Sigmoid colon (tissue), 7 donors: ENCODE measurements at places on chromosomes 5 and 9. TPM values are rescaled to one million over a fixed set of nuclear protein-coding genes. Genes with fewer than 3 reads are reported as not detected.
A peak's percentile ranks its signal among the peaks of the same experiment; 100 is the strongest.

The LVRN gene
- polyA plus RNA-seq: 0.23 TPM

The PRRX2 gene
- 0.46 TPM for polyA plus RNA-seq

DNA sequence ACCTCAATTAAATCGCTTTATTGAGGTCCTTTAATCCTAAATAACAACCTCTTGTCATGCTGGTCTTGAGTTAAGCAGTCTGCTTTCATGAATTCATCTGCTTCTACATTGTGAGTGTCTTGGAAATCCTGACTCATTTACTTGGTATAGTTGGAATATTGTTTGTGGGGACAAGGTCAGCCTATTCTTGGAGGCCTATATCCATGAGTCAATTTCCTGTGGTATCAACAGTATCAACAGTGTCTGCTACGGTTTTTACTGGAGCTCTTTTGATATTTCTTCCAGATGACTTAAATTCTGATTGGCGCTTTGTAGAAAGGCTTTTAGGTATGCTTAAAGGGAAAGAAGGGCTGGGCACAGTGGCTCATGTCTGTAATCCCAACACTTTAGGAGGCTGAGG, 71.2 kb upstream of the PARP8 start:
- DNase-seq: no peak

DNA sequence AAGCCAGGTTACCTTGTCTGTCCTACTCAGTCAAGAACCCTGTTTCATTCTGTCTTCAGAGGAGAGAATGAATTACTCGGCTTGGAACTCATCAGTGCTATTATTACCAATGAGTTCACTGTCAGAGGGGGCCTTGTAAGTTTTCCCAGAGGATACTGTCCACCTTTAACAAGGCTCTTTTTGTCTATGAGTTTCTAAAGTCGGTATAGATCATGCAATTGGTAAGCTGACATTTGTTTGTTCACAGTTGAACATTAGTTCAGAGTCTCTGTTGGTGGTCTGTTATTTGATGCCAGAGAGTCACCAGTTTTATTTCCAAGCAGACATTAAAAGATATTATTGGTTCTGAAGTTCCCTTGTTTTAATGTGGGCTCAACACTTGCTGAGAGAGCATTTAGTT, 58.1 kb upstream of the DHFR start:
- no peak for DNase-seq

- DNase-seq: no peak
Observed at GRCh38 chr5:13478831-13479465, 465.5 kb downstream of the DNAH5 start.

GRCh38 chr5:165351342-165351741, 1845.9 kb downstream of the MAT2B start:
- DNase-seq: no peak

DNA sequence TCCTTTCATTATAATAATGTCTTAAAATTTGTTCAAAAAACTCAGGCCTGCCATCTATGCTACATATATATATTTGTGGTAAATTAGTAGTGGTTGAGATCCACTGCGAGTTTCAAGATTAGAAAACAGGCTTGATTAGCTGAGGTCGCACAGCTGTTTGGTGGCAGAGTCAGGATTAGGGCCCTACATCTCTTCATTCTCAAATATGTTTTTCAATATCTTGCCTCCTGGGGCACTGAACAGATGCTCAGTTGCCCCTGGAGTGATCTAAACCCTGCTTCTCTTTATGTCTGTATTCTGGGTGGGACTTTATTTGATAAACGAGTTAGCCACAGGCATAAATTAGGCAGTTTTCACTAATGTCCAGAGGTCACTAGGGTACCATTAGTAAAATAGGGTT, 27.8 kb upstream of the CEP120 start:
- DNase-seq: no peak

DNA sequence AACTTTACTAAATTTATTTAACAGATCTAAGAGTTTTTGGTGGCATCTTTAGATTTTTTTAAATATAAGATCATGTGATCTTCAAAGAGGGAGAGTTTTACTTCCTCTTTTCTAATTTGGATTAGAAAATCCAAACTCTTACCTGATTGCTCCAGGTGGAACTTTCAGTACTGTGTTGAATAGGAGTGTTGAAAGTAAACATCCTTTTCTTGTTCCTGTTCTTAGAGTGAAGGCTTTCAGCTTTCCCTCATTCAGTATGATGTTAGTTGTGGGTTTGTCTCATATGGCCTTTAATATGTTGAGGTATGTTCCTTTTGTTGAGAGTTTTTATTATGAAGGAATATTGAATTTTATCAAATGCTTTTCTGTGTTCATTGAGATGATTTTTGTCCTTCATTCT, 650.0 kb upstream of the SGCD start:
- no peak for DNase-seq

The GRXCR2 gene
- not detected for polyA plus RNA-seq

The GBGT1 gene
- 9.9 TPM for polyA plus RNA-seq

The TLX3 gene
- polyA plus RNA-seq: not detected

DNA sequence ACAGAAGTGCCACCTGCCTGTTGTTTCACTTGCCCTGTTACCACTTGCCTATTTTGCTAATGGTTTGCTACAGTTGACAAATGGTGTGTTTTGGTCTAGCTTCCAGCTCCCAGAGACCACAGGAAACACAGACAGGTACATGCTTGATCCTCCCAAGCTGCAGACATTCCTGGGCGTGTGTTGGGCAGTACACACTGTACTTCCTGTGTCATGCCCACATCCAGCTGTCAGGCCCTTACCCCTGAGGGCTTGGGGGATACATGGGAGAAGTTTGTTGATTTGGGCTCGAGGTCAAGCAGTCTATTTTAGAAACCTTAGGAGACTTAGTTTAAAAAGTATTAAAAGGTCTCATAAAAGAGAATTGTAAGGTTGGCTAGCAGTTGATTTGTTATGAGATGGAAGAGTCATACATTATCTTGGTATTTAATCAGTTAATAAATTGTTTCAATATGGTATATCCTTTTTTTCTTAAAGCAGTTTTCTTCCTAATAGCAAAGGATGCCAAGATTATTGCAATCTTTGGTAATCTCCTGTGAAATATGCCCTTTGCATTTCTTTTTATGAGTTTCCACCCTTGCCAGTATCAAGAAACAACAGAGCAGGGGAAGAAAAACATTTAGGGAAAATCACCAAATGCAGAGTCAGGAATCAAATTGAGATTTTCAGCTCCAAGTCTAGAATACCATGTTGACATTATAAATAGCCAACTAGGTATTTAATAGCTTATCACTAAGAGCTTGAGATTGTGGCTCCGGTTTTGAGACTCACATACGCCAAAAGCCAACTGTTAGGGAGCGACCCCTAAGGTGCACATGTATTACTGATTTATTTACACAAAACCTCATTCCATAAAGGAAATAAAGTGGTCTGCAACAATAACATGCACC, 52.3 kb upstream of the CD180 start:
- no peak for DNase-seq

- no peak for DNase-seq
Observed at GRCh38 chr5:135989686-135990085, 34.9 kb upstream of the LECT2 start.

The DPH7 gene
- 29.0 TPM for polyA plus RNA-seq

- no peak for DNase-seq
Observed at GRCh38 chr9:130448771-130449603, 4.2 kb downstream of the ASS1 start.

GRCh38 chr5:756865-757345, 27.6 kb downstream of the ZDHHC11B start:
- peak; percentile 63 for DNase-seq

The RMRP gene
- polyA plus RNA-seq: 480 TPM
